ENCODE measurements at places on chromosomes 11 and 22.

GRCh38 chr11:42974510-42975179, 337.2 kb upstream of the API5 start:
- no peak for DNase-seq

GRCh38 chr11:62855571-62856332, 16.4 kb upstream of the WDR74 start:
- peak; percentile 99 for DNase-seq

DNA sequence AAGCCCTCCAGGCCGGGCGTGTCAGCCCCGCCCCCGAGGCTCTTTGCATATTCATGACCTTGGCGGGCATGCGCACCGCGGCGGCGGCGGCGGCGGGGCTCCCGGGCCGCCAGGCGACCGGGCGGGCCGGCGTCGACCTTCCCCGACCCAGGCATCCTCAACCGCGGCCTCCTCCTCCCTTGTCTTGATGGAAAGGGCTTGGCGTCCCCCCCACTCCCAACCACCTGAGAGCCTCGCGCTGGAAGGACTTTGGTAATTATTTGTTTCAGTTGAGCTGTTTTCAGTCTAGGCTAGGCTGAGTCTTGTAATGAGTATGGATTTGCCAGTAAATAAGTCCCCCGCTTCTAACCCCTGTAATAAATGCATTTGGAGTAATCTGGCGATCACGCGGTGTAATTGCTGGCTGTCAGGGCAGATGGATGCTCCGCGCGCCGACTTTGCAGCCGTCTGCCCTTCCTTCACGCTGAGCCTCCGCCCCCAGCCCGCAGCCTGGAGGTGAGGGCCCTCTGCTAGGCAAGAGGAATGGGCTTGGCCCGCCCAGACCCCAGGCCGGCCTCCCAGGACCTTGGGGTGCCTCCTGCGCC, 25.2 kb downstream of the FLRT1 start:
- peak; percentile 25 for DNase-seq

DNA sequence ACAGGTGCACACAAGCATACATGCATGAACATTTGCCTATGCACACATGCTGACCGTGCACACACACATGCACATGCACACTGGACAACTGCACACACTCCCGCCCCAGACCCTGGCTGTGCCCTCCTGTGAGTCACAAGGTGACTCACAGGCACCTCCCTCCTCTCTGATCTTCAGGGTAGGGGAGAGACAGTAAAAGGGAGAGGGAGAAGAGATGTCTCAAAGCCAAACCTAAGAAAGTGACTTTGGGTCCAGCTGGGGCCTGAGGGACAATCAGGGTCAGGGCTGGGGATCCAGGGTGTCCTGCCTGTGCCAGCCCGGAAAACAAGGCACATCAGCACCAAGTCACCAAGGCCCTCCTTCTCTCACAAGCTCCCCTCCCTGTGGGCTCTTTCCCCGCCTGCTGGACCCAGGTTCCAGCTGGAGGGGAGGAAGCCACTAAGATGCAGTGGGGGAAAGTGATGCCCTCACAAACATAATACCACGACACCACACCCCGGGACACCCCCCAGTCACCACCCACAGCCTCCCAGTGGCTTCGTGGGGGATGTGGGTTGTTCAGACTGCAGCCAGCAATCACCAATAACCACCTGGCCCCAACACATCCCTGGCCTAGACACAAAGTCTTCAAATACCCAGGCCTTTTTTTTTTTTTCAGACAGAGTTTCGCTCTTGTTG, 39.3 kb downstream of the PDGFB start:
- DNase-seq, result peak; percentile 84

DNA sequence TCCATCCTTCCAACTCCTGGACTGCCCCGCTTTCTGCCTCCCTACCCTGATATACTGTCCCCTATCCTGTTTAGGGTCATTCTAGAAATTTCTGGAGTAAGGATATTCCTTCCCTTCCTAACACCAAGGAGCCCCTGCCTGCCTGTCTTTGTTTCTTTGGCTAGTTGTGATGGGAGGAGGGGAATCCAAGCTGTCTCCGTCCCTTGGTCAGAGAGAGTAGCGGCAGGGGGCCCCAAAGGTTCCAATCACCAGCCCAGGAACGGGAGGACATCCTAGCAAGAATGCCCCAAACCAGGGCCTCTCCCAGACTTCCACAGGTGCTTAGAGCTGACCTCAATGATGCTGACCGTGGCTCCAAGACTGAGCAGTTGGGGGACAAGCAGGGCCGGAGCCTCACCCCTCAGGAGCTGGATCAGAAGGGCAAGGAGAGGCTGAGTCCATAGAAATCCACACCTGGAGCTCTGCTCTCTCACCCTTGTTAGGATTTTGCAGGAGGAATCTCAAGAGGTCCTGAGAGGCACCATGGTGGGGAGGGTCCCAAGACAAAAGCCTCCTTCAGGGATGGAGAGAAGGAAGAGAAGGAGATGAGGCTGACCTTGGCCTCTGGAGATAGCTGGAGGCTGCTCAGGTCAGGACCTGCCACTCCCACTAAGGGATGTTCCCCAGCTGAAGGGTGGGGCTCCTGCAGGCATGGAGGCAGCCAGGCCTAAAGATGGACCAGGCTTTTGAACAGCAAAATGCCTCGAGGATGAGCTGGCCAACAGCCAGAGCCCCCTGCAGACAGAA, 13.6 kb downstream of the SLC22A12 start:
- no peak for DNase-seq

DNA sequence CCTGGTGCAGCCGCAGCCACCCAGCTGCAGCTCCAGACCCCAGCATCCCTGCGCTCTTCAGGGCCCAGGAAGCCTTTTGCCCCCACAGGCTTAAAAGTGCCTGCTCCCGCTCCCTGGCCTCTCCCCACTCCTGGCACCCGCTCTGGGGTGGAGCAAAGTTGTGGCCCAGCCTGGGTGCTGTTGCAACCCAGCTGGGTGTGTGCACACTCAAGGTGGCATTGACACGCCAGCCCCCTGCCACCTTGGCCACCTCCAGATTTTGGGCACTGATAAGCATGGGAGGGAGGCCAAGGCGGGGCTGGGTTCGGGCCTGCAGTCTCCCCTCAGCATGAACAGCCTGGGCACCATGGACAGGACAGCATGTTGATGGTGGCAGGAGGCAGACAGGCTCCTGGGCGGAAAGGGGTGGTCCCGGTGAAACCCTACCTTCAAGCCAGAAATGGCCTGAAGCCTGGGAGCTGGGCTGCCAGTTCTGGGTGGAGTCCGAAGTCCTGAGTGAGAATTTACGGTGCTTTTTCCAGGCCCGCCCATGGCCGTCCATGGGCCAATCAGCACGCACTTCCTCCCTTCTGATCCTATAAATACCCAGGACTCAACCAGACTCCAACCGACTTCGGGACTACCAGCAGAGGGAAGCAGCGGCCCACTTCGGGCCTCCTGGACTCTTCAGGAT, 23.6 kb upstream of the RNASEH2C start:
- DNase-seq, result peak; percentile 28

DNA sequence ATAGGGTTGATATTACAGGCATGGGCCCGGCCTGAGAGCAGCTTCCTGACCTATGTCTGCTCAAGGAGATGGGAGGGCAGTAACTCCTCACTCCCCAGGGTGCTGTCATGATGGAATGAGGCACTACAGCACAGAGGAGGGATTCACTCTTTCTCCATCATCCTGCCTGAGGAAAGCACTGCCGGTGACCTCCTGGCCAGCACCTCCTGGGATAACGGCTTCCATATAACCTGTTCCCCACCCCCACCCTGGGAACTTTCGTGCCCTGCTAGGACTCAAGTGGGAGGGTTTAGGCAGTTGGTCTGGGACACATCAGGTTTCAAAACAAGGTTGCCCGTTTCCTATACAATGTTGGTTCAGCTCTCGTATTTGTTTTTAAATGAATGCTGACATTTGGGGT, 42.7 kb upstream of the MN1 start:
- no peak for DNase-seq

DNA sequence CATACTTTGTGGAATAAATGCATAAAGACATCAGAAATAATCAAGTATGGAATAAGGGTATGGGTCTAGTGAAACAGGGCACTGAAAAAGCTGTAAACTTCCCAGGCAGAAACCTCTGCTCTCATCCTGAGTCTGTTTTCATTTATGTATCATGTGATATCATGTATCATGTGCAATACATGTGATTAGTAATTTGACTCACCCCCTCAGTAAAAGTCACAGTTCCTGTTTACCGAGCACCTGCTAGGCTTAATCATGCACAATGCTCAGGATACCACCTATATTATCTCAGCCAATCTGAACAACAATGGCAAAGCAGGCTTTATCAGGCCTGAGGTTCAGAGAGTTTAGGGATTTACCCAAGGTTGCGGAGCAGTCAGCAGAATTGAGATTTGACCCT, 250.6 kb upstream of the TENM4 start:
- no peak for DNase-seq

DNA sequence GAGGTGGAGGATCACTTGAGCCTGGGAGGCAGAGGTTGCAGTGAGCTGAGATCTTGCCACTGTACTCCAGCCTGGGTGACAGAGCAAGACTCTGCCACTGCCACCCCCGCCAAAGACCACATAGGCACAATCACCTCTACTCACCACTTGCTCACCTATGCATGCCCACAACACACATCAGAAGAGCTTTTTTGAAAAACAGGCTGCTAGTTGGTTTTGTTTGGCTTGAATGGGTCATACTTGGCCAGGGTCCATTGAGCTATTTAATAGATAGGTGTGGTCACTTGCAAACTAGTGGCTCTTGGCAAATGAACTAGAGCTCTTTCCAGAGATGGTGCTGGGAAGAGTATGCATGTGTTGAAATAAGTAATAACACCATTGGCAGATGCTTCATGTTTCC, 80.1 kb downstream of the EMSY start:
- DNase-seq, result peak; percentile 50

GRCh38 chr22:42717197-42717928, 3.3 kb downstream of the A4GALT start:
- DNase-seq, result no peak

GRCh38 chr11:72965672-72966071, 151.5 kb downstream of the ATG16L2 start:
- DNase-seq, result no peak

GRCh38 chr22:46355369-46355995, 20.0 kb downstream of the TRMU start:
- peak; percentile 59 for DNase-seq

DNA sequence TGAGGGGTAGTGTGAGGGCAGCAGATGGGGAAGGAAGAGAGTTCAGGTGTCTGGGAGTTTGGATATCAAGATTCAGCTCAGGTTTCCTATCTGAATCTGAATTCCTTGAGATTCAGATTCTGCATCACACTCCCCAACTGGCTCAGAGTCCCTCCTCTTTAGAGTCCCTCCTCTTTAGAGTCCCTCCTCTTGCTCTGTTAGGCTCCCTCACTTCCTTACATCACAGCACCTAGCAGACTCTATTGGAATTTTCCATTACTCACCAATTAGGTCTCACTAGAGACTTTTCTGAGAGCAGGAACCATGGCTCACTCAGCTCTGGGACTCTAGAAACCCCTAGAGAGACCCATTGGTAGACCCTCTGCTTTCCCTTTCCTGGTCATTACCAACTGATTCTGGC, 303.4 kb upstream of the SYN3 start:
- DNase-seq, result no peak

GRCh38 chr11:116610190-116610589, 162.6 kb downstream of the BUD13 start:
- no peak for DNase-seq

- DNase-seq, result peak; percentile 25
These were observed 351.4 kb upstream of the LUZP2 start for GRCh38 chr11:24145411-24145810.

- DNase-seq, result no peak
These were observed 911 bp downstream of the EMID1 start for GRCh38 chr22:29206372-29207242.

- peak; percentile 94 for DNase-seq
These were observed 27.1 kb upstream of the MRGPRX2 start for GRCh38 chr11:19087658-19088057.

DNA sequence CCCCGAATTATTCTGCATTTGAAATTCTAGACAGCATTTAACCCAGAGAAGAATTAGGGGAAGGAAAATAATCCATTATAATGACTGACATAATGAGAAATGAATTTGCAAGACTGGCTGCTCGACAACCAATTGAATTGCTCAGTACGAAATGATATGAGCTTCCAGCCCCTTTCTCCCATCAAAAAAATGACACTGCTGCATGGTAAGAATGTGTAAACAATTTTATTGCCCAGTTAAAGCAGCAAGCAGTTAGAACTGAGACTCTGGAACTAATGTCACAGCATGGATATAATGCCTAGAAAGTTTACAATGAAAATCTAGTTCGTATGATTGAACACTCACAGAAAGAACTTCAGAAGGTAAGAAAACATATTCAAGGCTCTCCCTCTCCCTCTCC, 24.7 kb upstream of the PCF11 start:
- DNase-seq, result no peak

DNA sequence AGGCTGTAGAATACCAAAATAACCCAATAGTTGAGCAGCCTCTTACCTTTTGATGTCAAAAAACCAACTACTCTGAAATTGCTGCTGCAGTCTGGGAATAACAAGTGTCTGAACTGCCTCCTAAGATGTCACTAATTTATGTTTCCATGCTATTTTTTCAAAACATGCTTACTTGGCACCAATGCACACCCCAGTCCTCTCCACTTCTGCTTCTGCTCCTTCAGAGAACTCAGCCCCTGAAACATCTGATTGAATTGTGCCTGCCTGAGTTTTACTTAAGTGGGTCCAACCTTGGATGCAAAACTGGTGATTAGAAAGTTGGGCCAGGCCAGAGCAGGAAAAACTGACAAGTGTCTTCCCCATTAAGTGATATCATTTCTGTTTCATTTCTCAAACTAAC, 24.6 kb upstream of the TMEM218 start:
- no peak for DNase-seq

DNA sequence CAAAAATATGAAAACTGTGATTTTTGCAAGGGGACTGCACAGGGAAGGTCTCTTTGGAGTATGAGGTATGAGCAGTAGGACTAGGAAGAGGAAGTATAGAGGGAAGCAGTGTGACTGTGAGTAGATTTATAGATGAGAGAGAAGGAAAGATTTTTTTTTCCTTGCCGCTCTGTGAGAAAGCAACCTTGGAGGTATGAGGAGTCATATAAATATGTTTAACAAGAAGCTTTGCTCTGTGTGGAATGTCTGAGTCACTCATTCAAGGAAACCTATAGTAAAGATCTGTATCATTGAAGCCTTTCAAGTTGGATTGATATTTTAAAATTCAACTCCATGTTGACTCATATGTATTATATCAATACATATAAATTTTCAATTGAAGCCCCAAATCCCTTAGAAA, 26.2 kb downstream of the DNHD1 start:
- DNase-seq, result peak; percentile 83

DNA sequence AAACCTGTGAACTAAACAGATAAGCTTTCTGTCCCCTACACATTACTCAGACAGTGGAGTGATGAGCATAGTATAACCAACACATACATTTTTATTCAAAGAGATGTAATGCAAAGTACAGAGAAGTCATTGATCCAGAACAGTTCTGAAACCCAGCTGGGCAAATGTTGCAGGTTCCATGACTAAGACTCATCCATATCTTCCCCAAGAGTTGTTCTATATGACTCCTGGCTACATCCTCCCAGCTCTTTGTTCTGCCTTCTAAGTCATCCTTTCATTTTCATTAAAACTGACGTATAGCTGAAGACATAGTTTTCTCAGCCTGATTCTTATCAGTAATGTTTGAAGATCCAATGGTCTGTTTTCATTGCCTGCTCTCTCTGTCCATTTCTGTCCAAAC, 47.3 kb downstream of the PLAAT5 start:
- no peak for DNase-seq
